ENCODE measurements at places on chromosomes 4 and X.

DNA sequence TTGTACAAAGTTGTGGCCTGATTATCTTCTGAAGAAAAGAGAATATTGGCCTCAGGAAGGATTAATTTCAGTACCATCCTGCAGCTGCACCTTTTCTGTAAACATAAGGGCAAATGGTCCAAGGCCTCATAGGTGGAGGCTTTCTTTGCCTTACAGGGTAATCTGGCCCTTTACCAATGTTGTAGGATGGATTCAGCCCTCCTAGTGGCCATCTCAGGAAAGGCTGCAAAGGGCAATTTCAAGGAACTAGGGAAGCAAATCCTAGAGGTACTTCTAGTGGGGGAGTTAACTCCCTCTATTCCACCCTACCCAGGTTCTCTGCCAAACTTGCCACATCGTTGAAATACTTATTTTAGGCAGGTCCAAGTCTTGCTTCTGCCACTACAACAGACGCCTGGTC is 57.6 kb downstream of the UGT2B11 start:
- DNase-seq: no peak

GRCh38 chr4:151142758-151143157 is 43.3 kb downstream of the RPS3A start:
- DNase-seq: no peak

DNA sequence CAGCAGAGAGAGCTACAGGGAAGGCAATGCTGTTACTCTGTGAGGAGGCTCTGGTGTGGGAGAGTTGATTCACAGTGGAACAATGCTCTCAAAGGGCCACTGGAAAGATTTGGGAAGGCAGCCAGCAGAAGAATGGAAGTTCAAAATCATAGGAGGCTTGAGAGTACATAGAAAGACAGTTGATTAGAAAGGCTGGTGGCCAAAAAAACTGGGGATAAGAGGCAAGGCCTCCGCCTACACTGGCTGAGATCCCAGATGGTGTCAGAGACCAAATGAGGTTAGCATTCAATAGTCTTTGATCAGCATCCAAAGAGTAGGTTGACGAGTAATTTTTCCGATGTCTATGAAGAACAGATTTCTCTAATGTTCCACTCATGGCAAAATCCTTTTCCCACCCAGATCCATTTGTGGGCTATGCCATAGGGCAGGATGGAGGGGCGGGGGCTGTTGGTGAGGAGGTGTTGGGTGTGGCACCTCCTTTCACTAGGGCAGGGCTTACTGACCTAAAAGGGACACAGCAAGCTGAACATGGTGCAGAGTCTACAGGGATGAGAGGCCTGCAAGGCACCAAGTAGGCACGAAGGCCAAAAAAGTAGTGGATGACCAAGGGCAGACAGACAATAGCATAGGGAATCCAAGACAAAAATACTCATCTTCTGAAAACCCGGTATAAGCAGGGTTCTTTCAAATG is 15.1 kb downstream of the TEC start:
- DNase-seq: no peak

DNA sequence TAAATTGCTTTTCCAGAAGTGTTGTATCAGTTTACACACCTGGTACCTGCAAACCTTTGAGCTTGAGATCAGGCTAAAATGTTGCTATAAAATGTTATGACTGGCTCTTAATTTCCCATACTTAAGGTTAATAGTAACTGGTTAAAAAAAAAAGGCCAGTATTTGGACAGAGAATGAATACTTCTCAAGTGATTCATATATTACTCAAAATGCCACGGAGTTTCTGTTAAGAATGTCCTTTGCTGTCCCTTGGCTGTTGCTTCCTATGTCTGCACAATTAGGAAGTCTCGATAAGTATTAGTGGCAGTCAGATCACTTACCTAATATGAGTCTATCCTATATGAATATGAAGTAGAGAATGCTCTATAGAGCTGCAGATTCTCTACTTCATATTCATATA is 232.2 kb upstream of the IGFBP7 start:
- DNase-seq: no peak

DNA sequence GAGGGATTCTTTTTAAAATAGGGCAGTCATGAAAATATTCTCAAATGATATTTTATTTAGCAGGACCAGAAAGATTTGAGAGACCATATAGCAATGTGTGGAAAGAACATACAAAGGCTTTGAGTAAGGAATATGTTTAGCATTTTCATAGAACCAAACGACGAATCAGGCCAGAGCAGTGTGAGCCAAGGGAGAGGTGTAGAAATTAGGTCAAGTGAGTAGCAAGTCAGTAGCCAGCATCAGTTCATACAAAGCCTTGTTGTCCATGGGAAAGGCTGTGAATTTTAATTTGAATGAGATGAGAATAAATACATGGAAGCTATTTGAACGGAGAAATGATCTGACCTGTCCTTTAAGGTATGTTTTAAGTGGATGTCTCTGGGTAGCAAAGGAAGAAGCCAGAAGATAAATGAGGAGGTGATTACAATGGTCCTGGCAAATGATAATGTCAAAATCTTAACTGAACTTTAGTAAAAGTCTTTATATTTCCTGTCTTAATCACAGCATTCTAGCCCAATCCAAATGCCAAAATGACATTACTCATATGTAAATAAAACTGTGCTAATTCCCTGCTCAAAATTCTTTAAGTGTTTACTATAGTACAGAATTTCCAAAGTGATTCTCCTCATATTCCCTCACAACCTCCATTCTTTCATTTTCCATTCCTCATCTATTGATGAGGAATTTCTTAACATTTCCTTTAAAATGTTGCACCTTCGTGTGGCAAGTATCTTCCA is 155.7 kb upstream of the SLIT2 start:
- no peak for DNase-seq

DNA sequence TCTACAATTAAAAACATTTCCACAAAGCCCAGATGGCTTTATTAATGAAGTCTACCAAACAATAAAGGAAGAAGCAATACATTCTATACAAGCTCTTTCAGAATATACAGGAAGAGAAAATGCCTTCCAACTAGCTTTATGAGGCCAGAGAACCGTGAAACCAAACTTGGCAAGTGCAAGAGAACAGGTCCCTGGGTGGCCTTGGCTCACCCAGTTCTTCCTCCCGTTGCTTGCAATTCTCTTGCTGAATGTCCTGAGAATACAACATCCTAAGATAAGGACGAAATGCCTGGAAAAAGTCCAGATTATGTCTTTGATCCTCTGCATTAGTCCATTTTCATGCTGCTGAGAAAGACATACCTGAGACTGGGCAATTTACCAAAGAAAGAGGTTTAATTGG is 204.9 kb downstream of the MAD2L1 start:
- DNase-seq: no peak

DNA sequence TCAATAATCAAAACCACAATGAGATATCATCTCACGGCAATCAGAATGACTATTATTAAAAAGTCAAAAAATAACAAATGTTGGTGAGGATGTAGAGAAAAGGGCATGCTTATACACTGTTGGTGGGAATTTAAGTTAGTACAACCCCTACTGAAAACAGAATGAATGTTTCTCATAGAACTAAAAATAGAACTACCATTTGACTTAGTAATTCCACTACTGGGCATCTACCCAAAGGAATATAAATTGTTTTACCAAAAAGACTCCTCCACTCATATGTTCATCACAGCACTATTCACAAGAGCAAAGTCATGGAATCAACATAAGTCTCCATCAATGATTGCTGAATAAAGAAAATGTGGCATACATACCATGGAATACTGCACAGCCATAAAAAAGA is 278.1 kb upstream of the ARSJ start:
- DNase-seq: no peak

GRCh38 chr4:146032234-146032860 is 93.7 kb upstream of the ZNF827 start:
- DNase-seq: no peak

DNA sequence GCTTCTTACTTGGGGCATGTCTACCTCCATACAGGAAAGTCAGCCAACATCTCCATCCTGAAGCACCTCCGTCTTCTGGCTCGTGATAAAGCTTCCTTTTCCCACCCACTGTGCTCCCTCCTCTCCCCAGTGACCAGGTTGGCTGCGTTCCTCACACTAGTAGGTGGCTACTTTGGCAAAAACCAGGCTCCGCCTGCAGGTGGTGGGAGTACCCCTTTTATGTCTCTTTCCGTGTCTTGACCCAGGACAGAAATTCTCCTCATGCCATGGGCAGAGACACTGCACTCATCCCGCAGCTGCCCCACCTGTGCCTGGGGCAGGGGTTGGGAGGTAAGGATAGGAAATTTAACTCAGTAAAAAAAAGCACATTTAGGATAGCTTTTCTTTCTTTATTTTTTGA is 50.9 kb downstream of the ENPP6 start:
- DNase-seq: no peak

GRCh38 chrX:47351706-47352105 is 18.7 kb upstream of the ZNF157 start:
- DNase-seq: no peak

DNA sequence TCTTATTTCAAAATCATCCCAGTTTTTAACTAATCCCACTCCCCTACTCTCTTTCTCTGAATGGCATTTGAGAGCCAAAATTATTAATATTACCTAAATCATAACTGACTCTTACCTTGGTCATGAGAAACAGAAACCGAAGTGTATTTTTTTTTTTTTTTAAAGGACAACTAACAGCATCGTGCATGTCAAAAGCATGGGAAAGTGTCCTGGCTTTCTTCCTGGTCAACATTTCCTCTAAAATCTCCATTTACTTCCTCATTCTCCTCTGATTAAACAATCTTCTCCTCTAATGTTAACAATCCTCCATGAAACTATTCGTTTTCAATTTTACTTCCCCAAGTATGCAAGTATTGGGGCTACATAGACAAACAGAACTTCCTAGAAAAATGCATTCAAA is 2.1 kb upstream of the STS start:
- DNase-seq: no peak

GRCh38 chr4:5823542-5824211 is 69.2 kb downstream of the CRMP1 start:
- DNase-seq: no peak

GRCh38 chr4:130705023-130705422 is 1609.1 kb downstream of the C4orf33 start:
- no peak for DNase-seq

- no peak for DNase-seq
Observed at GRCh38 chr4:52959541-52959940, 97.4 kb downstream of the RASL11B start.
